Activated CD4-positive, alpha-beta memory T cell treated with anti-CD3 and anti-CD28 coated beads, Interleukin-2, amount 10 ng/mL, durations not matched to agents 7 days and 5 days (primary cell): ENCODE measurements at places on chromosomes 6 and 20. TPM values are rescaled to one million over a fixed set of nuclear protein-coding genes. Genes with fewer than 3 reads are reported as not detected.

DNA sequence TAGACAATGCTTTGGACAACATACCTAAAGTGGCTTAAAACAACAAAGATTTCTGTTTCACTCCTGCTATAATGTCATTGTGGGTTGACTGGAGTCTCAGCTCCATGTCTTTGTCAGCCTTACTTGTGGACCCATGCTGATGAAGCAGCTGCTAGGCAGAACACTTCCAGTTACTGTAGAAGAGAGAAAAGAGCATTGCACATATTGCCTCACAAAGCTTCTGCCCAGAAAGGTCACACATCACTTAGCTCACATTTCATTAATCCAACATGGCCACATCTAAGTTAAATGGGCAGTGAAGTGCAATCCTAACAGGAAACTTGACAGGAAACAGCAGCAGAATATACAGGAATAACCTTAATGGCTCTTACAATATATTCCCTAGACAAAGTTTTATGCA is 480.5 kb upstream of the HTR1E start:
- DNase-seq, result no peak

DNA sequence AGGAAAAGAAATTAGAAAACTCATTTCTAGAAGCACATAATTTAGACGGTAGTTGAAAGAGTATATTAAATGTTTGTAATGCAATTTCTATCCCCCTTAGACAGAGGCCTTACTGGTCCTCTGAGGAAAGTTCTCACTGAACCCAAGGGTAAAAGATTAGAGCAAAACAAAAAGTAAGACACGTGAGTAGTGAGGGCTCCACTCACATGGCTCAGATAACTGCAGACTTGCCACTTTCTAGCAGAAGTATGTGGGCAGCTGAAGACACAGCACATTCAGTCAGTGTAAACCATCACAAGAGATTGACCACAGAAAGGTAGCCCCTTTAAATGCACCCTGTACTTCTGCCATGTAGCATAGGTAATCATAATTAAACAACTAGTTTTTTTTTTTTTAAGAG is 193.8 kb downstream of the BTBD9 start:
- no peak for DNase-seq

GRCh38 chr20:24611360-24612140 is 142.1 kb downstream of the SYNDIG1 start:
- no peak for DNase-seq

DNA sequence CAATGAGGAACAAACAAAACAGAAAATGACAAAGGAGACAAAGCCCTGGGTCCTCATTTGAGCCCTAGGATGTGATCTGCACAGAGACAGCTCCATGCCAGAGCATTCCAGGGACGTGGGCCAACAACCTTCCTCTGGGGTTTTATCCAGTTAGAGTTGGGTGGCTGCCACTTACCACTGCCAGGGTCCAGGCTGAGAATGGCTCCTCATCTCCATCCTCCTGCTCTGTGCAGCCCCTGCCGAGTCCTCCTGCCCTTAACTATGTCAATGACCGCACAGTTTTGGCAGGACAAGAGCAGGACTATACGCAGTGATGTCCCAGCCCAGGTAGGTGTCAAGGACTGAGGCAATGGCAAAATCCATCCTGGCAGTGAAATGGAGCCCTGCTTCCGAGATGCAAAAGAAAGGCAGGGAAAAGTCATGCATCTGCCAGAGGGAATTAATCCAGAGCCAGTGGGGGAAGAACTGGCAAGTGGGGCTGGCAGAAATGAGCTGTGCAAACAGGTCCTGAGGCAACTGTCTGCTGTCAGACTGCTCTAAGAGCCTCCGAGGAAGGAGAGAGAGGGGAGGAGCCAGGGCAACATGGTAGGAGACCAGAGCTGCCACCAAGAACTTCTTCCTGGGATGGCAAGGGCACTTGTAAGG is 449.4 kb downstream of the PTPRT start:
- DNase-seq, result no peak

GRCh38 chr20:45067558-45067957 is 33.4 kb downstream of the KCNS1 start:
- DNase-seq, result no peak

DNA sequence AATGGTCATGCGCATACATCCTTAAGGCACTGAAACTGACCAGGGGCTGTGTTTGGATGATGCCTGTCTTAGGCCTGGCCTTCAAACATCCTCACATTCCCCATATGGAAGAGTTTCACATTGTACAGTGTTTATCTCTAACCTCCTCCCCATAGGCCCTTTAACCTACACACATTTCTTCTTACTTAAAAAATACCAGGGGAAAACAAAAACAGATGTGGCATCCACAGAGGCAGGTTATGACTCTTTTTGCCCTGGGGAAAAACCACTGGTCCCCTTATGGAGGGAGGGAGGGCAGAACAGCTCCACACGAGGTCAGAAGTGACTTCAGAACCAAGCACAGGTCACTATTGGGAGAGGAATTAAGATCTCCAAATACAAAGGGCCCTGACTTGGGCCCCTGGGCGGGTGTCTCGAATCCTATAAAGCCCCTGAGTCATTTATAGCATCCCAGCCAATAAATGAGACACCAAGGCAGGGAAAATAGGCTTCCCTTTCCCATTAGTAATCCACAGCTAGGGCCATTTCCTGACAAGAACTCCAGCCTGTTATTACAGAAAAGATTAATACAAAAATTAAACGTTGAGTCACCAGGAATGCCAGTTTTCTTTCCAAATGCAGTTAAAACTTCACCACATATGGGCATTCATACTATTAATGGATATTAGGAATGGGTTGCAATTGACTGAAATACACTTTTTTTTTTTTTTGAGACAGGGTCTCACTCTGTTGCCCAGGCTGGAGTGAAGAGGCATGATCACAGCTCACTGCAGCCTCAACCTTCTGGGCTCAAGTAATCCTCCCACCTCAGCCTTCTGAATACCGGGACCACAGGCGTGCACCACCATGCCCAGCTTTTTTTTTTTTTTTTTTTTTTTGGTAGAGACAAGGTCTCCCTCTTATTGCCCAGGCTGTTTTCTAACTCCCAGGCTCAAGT is 107.2 kb downstream of the ATP9A start:
- DNase-seq, result no peak

Gene LY6G6C
- not detected for total RNA-seq

GRCh38 chr6:22366214-22366613 is 69.4 kb upstream of the PRL start:
- DNase-seq, result no peak

GRCh38 chr6:113644861-113645575 is 212.1 kb upstream of the MARCKS start:
- DNase-seq, result no peak

Gene CDH22
- not detected for total RNA-seq

DNA sequence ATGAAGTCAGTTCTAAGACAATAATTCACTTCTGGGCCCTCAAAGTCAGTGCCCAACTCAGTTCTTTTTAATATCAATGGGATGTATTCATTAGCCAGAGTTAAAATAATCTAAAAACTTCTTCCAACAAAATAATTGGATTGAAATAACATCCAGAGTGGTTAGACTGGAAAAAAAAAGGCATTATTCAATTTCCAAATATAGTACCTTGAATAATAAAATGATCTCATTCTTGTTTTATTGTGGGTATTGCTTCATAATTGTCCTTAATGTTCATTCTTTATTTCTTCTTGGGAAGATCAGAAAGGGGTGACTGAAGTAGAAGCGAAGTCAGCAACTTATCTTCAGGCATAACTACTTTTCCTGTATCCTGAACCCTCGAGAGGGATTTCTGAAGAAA is 85.1 kb upstream of the JARID2 start:
- DNase-seq, result no peak

DNA sequence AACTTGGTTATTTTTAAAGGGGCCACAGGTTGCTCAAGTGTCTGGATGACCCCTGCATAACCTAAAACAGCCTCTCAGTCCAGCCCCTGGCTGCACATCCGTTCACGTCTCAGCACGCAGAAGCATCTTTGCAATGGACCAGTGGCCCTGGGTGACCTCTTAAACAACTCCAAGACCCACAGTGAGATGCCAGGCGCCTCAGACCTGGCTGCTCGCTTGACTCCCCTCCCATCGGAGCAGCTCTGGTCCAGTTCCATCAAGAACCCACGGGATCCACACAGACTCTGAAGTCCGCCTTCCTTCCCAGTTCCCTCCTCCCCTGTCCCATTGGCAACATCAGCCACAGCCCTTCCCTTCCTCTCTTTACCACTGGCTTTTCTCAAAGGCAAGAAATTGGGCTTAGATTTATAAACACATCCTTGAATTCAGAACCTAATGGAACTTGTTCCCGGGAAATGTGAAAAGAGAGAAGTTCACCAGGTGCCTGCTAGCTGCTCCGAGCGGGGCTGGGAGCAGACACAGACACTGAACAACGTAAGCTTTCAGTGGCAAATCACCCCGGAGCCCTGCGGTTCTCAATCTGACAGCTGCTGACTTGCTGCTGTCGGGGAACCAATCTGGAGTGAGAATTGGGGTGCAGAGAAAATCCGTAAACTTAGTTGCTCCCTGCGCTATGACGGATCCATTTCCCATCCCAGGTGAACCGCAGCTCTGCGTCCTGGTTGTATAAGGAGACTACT is 39.6 kb upstream of the MPC1 start:
- DNase-seq, result no peak

Gene ENPP3
- 0.38 TPM for total RNA-seq

- DNase-seq, result peak; percentile 22
These were observed 6.1 kb downstream of the UBD start for GRCh38 chr6:29553268-29554057.

Gene COL20A1
- total RNA-seq, result not detected

GRCh38 chr6:21222656-21223055 is 370.9 kb upstream of the SOX4 start:
- no peak for DNase-seq

Gene GOPC
- total RNA-seq, result 22.9 TPM
